ENCODE measurements at places on chromosomes 7 and 10. TPM values are rescaled to one million over a fixed set of nuclear protein-coding genes. Genes with fewer than 3 reads are reported as not detected.

CLRN3 gene
- not detected for total RNA-seq

DNA sequence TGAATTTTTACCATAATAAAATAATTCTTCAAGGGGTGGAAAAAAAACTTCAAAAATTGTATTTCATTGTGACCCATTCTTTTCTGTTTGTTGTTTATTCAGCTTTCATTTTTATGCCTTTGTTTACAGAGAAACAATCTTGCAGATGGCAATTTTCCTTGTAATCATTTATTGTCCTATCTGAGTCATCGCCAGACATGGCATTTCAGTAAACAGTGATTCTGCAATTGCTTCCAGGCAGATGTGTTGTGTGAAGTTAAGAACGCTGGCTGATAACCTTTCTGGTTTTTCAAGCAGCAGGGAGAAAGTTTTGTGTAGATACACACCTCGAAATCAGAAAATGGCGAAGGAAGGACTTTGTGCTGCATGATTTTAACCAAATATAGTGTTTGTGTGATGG lies 80.7 kb upstream of the RPA3 start:
- peak; percentile 78 for DNase-seq

DNA sequence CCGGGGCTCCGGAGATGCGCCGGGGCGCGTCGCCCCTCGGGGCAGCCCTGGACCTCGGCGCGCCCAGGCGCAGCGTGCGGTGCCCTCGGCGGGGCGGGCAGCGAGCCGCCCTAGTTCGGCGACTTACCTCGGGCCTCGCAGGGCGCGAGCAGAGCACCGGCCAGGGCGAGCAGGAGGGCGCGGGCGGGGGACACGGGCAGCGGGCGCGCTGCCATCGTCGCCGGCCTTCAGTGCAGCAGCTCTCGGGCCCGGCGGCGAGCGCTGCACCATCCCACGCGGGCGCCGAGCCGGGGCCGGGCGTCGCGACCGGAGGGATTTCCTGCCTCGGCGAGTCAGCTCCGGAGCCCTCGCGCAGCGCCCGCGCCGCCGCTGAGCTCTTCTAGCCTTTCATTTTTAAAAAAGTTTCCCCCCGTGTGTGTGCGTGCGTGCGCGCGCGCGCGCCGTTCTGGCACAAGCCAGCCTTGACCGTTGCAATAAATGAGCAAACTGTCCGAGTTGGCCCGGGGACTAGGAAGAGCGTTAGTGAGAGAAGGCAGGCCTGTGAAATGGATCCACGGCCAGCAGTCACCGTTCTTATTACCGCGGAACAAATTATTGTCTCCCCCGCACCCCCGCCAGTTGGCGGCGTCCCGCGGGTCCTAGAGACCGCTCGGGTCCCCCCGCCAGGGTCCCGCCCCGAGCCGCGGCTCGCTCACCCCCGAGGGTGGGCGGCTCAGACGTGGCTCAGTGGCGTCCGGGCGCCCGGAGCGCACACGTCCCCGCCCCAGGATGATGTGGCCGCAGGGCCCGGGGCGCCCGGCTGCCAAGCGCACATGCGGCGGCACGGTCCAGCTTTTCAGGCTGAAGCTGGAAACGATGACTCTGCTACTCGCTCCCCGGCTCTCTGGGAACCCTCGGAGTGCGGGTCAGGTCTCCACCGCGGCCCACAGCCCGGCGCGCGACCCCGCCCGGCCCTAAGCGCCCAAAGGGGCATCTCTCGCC lies at the start of gene ADAM12:
TSS of gene ADAM12 (minus strand) at position 547 of the 981 bp plus-strand sequence. CDS start at position 215, 332 bp downstream.
- peak; percentile 18 for DNase-seq

HOXA9 gene
- total RNA-seq: not detected

SH2D4B gene
- under 0.01 TPM for total RNA-seq
